ENCODE measurements at places on chromosomes 6 and 20.

DNA sequence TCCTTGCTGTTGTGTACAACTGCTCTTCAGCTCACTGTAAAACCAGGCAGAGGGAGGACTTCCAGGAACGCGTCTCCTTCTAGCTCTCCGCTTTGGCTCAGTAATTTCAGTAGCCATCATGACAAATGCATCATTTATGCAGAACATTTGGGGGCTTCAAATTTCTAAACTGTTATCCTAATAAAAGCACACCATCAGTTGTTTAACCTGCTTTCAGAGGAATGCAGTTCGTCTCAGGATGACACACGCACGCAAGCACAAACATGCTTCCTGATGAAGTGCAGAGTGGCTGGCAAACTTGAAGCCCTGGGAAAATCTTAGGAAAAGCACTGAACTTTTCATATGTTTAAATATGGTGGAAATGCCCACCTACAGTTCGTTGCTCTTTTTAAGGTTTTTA, 24.4 kb downstream of the SLC22A23 start:
- H3K36me3 ChIP-seq: no peaks in the 10 kb centered on the region
- no peak for DNase-seq
- no peaks in the 10 kb centered on the region for H3K4me1 ChIP-seq
- H3K27me3 ChIP-seq: peaks cover 2% of the 10 kb centered on the region
- no peak overlapping the region for H3K4me3 ChIP-seq
- H3K27ac ChIP-seq: no peak overlapping the region

DNA sequence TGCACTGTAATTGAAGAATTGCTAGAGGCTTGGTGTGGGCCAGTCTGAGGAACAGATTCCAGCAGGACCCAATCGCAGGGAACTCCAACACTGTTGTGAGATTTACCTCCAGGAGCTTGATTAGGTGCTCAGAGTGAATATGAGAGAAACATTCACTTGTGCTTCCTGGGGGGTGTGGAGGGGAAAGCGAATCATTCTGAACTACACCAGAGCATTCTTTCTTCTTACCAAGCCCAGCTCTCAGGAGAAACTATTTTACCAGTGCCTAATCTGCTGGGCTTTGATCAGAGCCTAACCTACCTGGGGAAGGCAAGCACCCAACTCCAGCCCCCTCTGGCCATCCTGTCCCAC, 7.4 kb upstream of the SIRPB1 start:
- H3K4me1 ChIP-seq: no peaks in the 10 kb centered on the region
- no peak overlapping the region for H3K27ac ChIP-seq
- no peak overlapping the region for H3K4me3 ChIP-seq
- peaks cover 3% of the 10 kb centered on the region for H3K27me3 ChIP-seq

GRCh38 chr6:10429638-10430427, 15.0 kb upstream of the TFAP2A start:
- no peaks in the 10 kb centered on the region for H3K36me3 ChIP-seq
- no peaks in the 10 kb centered on the region for H3K4me1 ChIP-seq
- no peak overlapping the region for H3K27ac ChIP-seq
- peaks cover 9% of the 10 kb centered on the region for H3K27me3 ChIP-seq
- no peak overlapping the region for H3K4me3 ChIP-seq

DNA sequence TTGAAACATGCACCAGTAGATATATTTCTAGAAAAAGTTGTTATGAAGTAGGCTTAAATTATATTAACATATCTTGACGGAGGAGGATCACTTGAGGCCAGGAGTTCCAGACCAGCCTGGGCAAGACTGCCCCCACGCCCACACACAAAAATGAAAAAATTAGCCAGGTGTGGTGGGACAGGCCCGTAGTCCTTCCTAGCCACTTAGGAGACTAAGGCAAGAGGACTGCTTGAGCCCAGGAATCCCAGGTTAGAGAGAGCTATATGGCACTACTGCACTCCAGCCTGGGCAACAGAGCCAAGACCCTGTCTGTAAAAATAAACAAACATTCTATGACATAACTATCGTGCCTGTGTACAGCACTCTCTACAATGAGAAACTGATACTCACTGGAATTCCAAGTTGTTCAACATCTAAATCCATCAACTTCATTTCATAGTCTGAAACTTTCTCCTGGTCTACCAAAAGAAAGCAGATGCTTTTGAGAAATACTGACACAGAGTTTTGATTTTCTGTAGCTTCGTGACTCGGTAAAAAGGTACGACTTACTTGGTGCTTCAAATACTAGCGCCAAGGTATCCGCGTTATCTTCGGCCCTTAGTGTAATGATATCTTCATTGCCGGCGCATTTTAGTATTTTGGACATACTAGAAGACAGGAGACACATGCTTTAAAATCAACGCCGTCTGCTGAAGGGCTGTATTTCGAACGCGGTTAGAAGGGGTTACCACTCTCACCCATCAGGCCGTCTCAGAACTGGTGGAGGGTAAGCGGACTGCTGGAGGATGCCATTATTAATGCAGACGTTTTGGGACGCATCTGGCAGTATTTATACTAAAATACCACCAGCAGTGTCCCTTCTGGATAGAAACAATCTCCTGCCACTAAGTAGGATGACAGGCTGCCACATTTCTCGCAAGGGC, 1.3 kb downstream of the PCNA start:
- DNase-seq: no peak
- H3K4me1 ChIP-seq: peaks cover 6% of the 10 kb centered on the region
- H3K36me3 ChIP-seq: peaks cover 3% of the 10 kb centered on the region
- H3K27ac ChIP-seq: peak overlapping the region; percentile 89
- peak overlapping the region; percentile 86 for H3K4me3 ChIP-seq
- H3K27me3 ChIP-seq: no peaks in the 10 kb centered on the region

GRCh38 chr6:118751072-118751471, 99.7 kb upstream of the CEP85L start:
- DNase-seq: no peak
- H3K4me3 ChIP-seq: no peak overlapping the region
- no peak overlapping the region for H3K27ac ChIP-seq
- H3K36me3 ChIP-seq: no peaks in the 10 kb centered on the region

- no peaks in the 10 kb centered on the region for H3K27me3 ChIP-seq
- H3K36me3 ChIP-seq: no peaks in the 10 kb centered on the region
- H3K4me3 ChIP-seq: no peak overlapping the region
- DNase-seq: no peak
Measured at GRCh38 chr20:54223751-54224150, 15.9 kb downstream of the PFDN4 start.

DNA sequence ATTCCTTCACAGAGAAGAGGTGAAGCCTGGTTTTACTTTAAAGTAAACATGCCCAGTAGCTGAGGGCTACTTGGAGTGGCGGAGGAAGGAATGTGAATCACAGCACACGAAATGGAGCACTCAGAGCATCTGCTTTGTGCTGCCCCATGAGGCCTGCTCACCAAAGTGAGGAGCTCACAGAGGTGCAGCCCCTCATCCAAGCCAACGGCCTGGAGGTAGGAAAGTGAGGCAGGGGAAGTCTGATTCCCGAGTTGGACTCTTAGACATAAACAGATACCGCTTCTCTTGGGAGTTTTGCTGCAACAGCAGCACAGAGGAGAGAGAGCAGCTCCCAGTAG, 3.6 kb downstream of the YTHDF1 start:
- peaks cover 5% of the 10 kb centered on the region for H3K4me1 ChIP-seq
- peaks cover 8% of the 10 kb centered on the region for H3K36me3 ChIP-seq
- DNase-seq: no peak
- H3K4me3 ChIP-seq: no peak overlapping the region
- H3K27ac ChIP-seq: no peak overlapping the region

DNA sequence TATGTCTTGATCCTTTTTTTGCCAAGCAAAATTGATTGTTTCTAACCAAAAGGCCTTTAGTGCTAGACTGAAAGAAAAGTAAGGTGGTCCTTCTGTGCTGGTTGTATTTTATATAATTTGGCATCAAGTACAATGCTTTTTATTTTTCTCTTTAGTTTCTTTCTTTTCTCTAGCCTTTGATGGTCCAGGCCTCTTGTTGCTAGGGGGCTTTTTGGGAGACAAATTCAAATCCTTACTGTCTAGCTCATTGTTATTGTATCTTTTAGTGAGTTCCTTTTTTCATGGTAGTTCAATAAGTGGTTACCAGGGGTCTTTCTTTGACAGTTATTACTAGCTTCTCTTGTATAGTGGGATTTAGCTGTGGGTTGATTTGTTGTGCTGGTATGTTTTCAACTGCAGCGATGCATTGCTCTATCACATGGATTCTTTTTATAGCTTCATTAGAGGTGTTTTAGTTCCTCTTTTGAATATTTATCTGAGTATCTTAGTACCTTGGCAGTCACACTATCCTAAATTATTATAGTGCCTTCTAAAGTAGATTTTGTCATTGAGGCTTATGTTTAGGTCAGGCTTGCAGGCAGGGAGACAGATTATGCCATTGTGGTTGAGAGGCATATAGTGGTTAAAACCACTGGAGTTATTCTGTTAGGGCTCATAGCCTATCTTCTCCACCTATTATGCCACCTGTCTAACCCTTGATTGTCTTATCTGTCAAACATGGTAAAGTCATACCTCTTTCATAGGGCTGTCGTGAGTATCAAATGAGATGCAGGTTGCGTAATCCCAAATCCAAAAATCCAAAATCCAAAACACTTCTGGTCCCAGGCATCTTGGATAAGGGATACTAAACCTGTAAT, 49.5 kb downstream of the KCNS1 start:
- no peak for DNase-seq
- no peaks in the 10 kb centered on the region for H3K36me3 ChIP-seq
- no peak overlapping the region for H3K4me3 ChIP-seq
- H3K4me1 ChIP-seq: peaks cover 5% of the 10 kb centered on the region
- no peak overlapping the region for H3K27ac ChIP-seq

DNA sequence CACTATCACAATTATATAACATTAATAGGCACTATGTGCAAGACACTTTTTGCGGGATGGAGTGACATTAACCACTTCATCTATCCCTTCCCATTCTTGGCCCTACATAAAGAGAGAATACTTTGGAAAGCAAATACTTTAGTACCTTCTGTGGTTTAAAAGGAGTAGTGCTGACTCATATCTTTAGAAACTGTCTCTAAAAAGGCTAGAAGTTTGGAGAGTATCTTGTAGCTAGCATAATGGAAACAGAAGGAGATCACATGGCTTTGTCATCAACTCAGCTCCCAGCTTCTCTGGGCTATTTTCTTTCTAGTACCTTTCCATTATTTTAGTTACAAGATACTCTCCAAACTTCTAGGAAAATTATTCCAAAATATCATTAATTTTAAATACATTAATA, 157.5 kb downstream of the ADGRG6 start:
- no peaks in the 10 kb centered on the region for H3K27me3 ChIP-seq
- H3K4me1 ChIP-seq: no peaks in the 10 kb centered on the region
- H3K27ac ChIP-seq: no peak overlapping the region

DNA sequence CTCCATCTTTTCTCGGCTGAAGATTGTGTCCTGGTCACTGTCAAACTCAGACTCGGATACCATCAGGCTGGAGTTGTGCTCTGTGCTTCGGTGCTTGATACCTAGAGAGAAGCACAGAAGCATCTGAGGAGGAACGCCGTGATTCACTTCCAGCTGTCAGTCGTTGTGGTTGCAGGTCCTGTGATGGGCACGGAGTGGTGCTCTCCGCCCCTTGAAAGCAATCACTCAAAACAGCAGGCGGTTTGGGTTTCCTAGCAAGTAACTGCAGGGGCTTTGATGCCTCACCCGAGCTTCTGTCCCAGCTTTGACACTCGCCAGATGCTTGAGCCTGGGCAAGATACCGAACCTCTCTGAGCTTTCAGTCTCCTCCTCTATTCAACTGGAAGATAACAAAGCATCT, 52.5 kb downstream of the ALDH5A1 start:
- no peak overlapping the region for H3K4me3 ChIP-seq
- H3K27me3 ChIP-seq: no peaks in the 10 kb centered on the region
- no peak for DNase-seq
- no peaks in the 10 kb centered on the region for H3K36me3 ChIP-seq
- H3K27ac ChIP-seq: no peak overlapping the region

- no peak for DNase-seq
- no peak overlapping the region for H3K27ac ChIP-seq
- H3K36me3 ChIP-seq: no peaks in the 10 kb centered on the region
- no peak overlapping the region for H3K4me3 ChIP-seq
- H3K27me3 ChIP-seq: no peaks in the 10 kb centered on the region
Measured at GRCh38 chr6:168030218-168030746, 32.8 kb downstream of the KIF25 start.

GRCh38 chr20:48682529-48683363, 145.1 kb downstream of the PREX1 start:
- peak; percentile 94 for DNase-seq
- no peaks in the 10 kb centered on the region for H3K36me3 ChIP-seq
- H3K27ac ChIP-seq: peak overlapping the region; percentile 62
- peaks cover 26% of the 10 kb centered on the region for H3K4me1 ChIP-seq

- no peak overlapping the region for H3K27ac ChIP-seq
- no peak overlapping the region for H3K4me3 ChIP-seq
- no peaks in the 10 kb centered on the region for H3K4me1 ChIP-seq
- H3K27me3 ChIP-seq: peaks cover 6% of the 10 kb centered on the region
- H3K36me3 ChIP-seq: no peaks in the 10 kb centered on the region
- no peak for DNase-seq
Measured at GRCh38 chr20:36367907-36368799, 62.0 kb downstream of the DLGAP4 start.

GRCh38 chr6:83985715-83986114, 47.9 kb upstream of the MRAP2 start:
- no peaks in the 10 kb centered on the region for H3K4me1 ChIP-seq
- H3K4me3 ChIP-seq: no peak overlapping the region
- H3K36me3 ChIP-seq: no peaks in the 10 kb centered on the region
- H3K27me3 ChIP-seq: no peaks in the 10 kb centered on the region
- no peak overlapping the region for H3K27ac ChIP-seq

- peak; percentile 96 for DNase-seq
- H3K27me3 ChIP-seq: no peaks in the 10 kb centered on the region
- H3K4me1 ChIP-seq: peaks cover 7% of the 10 kb centered on the region
- no peaks in the 10 kb centered on the region for H3K36me3 ChIP-seq
- no peak overlapping the region for H3K27ac ChIP-seq
Measured at GRCh38 chr6:56370561-56371211, 123.3 kb upstream of the COL21A1 start.

DNA sequence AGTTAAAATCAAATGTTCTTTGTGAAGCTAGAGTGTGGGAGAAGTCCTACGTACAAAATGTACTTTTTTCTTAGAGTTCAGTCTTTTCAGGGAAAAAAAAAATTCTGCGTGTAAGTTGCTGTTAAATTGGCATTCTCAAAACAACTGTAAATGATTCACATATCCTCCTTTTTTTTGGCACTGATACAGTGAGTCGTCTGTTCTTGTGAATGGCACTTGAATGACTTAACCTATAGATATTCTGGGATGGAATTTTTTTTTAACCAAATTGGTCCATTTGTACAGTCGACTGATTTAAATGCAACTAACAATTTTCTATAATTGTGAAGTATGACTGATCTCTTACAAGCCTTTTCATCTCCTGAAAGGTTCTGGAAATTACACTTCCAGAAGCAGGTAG, 5.5 kb upstream of the JAG1 start:
- no peaks in the 10 kb centered on the region for H3K36me3 ChIP-seq
- H3K27ac ChIP-seq: no peak overlapping the region
- H3K4me1 ChIP-seq: peaks cover 4% of the 10 kb centered on the region
- H3K27me3 ChIP-seq: no peaks in the 10 kb centered on the region
- H3K4me3 ChIP-seq: no peak overlapping the region
- no peak for DNase-seq

- H3K27ac ChIP-seq: no peak overlapping the region
- no peak overlapping the region for H3K4me3 ChIP-seq
- H3K4me1 ChIP-seq: peaks cover 3% of the 10 kb centered on the region
- no peaks in the 10 kb centered on the region for H3K27me3 ChIP-seq
- peaks cover 21% of the 10 kb centered on the region for H3K36me3 ChIP-seq
Measured at GRCh38 chr20:64009811-64010387, 26.1 kb upstream of the C20orf204 start.
